ENCODE measurements at places on chromosomes 1 and 21.
A peak's percentile ranks its signal among the peaks of the same experiment; 100 is the strongest.

DNA sequence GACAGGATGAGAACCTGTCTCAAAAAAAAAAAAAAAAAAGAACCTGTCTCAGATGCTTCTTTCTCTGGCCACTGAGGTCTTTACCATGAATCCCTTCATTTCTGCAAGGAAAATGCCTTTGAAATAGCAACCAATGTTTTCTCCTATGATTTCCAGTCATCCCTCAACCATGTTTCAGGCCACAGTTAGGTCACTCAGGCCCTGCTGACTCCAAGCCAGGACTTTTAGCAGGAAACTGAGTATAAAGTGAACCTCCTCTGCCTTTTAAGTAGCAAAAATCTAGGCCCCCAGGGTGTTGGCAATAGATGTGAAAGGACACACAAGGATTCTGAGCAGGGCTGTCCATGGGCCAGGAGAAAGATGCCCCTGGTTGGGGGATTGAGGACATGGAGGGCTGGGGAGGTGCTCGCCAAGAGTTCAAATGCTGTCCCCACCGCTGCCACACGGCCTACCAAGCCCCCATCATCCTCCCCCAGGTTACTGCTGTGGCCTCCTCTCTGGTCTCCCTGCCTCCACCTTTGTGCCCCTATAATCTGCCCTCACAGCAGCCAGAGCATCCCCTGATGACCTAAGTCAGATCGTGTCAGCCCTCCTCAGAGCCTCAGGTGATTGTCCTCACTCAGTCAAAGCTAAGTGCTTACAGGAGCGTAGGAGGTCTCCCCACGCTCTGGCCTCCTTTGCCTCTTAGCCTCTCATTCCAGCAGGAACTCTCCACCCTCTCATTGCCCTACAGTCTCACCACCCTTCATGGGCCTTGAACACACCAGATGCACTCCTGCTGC is 54.6 kb downstream of the MATN1 start:
- no peak for DNase-seq

GRCh38 chr21:17542371-17543011 is 29.6 kb downstream of the CXADR start:
- DNase-seq: no peak

DNA sequence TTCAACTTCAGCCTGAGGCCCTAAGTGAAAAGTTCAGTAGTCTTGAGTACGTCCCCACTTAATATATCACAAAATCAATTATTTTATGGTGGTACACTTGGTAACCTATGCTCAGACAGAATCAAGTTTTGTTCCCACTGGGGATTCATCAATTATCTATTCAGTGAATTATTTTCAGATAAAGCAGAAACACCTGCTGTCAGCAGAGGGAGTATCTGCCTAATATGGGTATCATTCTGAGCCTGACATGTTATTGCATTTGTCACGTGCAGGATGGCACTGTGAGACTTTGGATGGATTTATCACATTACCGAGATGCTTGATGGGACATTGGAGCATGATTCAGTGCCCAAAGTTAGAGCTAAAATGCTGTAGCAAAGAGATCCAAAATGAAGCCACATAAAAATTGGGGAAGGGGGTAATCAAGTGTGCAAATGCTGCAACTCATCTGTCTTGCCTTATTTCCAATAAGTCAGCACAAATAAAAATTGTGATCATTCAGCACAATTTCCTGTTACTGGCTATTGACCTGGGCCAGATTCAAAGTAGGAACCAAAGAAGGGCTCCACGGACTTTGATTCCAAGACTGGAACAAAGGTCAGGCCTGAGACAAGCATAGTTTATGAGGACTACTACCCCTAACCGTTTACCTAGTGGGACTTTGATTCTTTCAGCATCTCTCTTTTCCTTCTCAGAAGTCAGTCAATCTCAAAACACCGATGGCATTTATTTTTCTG is 657.6 kb downstream of the LMO4 start:
- no peak for DNase-seq

DNA sequence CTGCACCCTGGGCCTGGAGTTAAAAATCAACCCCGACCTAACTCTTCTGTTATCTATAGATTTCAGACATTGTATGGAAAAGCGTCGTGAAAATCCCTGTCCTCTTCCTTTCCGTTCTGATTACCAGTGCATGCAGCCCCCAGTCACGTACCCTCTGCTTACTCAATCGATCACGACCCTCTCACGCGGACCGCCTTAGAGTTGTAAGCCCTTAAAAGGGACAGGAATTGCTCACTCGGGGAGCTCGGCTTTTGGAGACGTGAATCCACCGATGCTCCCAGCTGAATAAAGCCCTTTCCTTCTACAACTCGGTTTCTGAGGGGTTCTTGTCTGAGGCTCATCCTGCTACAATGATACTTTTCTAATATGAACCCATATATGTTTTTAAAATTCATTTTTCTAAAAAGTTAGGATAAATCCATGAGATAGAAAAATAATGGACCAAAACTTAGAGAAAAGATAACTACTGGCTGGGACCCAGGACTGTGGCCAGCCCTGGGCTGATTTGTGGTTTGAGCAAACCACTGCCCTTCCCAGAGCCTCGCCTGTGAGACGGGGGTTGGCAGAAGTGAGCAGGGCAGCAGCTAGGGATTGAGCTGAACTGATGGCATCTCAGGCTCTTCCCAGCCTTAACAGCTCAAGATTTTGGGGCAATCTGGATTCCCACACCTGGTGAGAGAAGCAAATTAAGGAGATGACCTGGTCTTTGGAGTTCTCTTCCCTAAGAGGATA is 5.0 kb downstream of the UQCRHL start:
- no peak for DNase-seq

- DNase-seq: no peak
These were observed 158.2 kb downstream of the TRIM33 start for GRCh38 chr1:114352797-114353196.

DNA sequence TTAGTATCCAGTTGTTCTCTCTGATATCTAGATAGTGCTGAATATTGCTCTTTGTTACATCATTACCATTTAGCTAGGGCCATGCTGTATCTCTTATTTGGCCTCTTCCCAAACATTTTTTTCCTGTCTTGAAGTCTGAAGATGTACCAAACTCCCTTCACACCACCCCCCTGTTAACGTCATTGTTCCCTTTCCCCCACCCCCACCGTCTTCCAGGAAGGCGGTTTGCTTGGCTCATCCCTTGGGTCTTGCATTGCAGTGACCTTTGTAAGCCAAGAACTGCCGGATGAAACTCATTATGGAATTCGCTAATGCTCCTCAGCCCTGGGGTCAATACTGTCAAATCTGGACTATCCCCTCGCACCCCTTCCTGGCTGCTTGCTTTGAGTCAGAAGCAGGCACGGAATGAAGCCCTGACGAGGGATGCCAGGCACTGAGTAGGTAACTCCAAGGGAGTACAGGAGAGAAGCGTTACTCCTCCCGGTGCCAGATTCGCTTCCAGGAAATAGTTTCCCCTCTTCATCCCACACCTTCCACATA is 283.1 kb downstream of the TM2D1 start:
- no peak for DNase-seq

DNA sequence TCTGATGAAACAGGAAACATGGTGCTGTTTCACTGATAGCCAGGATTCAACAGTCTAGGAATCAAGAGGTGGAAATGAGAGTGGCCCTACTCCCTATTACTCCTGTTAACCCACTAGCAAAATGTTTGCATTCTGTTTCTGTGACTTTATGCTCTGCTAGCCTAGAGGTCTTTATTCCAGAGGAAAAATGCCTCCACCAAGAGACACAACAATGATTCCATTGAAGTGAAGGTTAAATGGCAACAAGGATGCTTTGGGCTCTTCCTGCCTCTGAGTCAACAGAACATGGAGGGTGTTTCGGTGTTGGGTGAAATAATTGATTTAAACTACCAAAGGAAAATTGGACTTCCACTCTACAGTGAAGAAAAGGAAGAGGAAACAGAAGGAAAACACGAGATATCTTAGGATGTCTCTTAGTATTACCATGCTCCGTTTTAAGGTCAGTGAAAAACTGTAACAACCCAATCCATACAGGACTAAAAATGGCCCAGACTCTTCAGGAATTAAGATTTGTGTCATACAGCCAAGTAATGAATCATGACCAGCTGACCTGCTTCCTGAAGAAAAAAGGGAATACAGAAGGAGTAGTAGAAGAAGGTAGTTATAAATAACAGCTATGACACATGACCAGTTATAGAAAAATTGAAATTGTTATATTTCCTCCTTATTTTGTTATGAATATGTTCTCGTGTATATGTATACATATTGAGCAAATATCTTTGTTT is 1237.8 kb downstream of the NCAM2 start:
- no peak for DNase-seq

GRCh38 chr1:33191731-33192275 is 10.0 kb upstream of the TRIM62 start:
- no peak for DNase-seq

DNA sequence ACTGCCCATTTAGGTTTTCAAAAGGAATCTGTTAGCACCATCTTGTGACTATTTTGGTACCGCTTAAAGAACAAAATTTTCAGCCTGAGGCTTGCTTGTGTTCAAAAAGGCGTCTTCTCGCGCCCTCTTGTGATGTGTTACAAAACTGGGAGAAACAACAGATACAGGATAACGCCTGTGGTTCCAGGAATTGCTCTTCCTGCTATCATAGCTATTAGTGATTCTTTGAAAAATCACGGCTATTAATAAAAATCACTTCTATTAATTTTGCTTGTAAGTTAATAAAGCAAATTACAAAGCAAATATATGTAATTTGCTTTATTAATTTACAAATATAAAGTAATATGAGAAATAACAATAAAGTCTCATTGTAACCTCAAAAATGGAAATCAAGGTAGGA is 82.2 kb upstream of the ABCD3 start:
- DNase-seq: peak; percentile 11

GRCh38 chr1:53837646-53837923 is 511 bp downstream of the NDC1 start:
- DNase-seq: no peak

- no peak for DNase-seq
These were observed 143.5 kb downstream of the ELAVL4 start for GRCh38 chr1:50252196-50252595.

- no peak for DNase-seq
These were observed 120.8 kb upstream of the GADD45A start for GRCh38 chr1:67564193-67564592.

- DNase-seq: no peak
These were observed 149.3 kb downstream of the TGFB2 start for GRCh38 chr1:218494449-218494852.

- no peak for DNase-seq
These were observed 26.8 kb downstream of the IFFO2 start for GRCh38 chr1:18929686-18930085.

DNA sequence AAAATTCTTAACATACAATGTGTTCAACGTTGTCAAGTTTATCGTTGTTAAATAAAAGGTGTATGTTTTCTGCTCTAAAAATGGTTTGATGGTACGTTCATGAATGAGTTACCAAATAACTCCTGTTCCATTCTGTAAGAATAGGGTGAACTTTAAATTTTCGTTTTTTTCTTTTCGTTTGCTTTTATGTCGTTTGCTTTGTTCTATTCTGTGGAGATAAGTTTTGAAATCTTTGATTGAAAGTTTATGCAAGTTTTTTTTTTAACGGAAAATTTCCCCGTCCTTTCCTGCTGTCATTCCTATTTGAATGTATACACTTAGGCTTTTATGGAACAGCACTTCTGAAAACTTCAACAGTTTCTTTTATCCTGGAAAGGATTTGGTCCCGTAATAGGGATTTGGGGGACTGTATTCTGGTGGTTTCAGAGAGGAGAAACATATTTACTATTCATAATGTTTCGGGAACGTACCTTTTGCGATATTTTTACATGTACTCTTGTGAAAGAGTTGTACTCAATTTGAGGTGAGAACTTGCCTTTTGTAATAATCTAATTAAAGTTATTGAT is 1.7 kb downstream of the DR1 start:
- DNase-seq: no peak

GRCh38 chr1:188065917-188066316 is 1237.2 kb downstream of the PLA2G4A start:
- DNase-seq: no peak

DNA sequence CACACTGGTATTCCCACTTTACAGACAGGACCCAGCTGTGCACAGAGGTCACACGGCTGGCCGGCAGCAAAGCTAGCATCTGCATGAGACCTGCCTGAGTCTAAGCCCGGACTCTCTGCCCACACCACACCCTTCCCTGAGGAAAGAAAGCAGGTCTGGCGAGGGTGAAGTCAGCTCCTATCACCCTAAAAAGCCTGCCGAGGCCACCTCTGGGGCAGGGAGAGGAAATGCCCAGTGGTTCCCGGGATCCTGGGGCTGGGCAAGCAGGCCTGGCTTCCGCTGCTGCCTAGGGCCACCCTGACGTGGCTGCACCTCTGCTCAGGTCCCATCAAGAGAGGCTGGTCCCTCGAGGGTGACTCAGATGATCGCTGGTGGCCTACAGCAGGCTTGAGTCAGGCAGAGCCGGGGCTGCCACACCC is 42.2 kb downstream of the RAP1GAP start:
- no peak for DNase-seq

GRCh38 chr1:89809556-89809955 is 11.3 kb upstream of the LRRC8D start:
- DNase-seq: no peak

- DNase-seq: no peak
These were observed 39.5 kb downstream of the RNF115 start for GRCh38 chr1:145784409-145784808.

DNA sequence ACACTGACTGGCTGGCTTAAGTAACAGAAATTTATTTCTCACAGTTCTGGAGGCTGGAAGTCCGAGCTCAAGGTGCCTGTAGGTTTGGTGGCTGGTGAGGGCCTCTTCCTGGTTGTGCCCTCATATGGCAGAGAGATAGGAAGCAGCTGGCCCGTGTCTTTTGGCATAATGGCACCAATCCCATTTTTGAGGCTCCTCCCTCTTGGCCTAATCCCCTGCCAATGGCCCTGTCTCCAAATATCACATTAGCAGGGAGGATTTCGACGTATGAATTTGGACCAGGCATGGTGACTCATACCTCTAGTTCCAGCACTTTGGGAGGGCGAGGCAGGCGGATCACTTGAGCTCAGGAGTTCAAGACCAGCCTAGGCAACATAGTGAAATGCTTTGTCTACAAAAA is 37.4 kb downstream of the AGPAT3 start:
- no peak for DNase-seq

DNA sequence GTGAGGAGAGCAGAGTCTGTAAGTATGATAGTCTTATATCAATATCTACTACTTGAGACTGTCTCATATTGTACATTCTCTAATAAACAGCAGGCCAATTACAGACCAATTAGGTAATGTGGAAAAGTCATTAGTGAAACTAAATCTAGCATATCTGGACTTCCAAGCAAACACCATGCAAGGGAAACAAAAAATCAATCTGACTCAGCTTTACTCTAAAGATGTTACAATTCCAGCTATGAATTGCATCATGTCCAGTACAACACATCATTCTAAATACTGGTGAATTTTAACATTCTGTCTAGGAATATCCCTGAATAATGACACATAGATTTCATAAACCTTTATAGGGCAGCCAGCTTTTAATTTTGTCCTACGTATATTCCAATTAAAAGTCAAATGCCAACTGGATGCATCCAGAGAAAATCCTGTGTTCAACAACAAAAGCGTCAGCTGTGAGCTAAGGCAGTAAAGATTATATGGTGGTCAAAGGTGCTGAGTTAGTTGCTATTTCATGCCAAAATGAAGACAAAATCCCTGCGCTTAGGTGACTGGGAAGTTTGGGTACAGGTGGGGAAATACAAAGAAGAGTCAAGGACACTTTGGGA is 159.3 kb downstream of the TTLL7 start:
- DNase-seq: no peak

GRCh38 chr1:58249737-58250586 is 296.6 kb downstream of the OMA1 start:
- DNase-seq: no peak
